ENCODE measurements at places on chromosomes 12 and 14. TPM values are rescaled to one million over a fixed set of nuclear protein-coding genes. Genes with fewer than 3 reads are reported as not detected.
A peak's percentile ranks its signal among the peaks of the same experiment; 100 is the strongest.

GLIPR1L1 gene
- not detected for polyA plus RNA-seq

- no peak for DNase-seq
Observed at GRCh38 chr12:105539735-105540134, 209.2 kb downstream of the C12orf75 start.

DNA sequence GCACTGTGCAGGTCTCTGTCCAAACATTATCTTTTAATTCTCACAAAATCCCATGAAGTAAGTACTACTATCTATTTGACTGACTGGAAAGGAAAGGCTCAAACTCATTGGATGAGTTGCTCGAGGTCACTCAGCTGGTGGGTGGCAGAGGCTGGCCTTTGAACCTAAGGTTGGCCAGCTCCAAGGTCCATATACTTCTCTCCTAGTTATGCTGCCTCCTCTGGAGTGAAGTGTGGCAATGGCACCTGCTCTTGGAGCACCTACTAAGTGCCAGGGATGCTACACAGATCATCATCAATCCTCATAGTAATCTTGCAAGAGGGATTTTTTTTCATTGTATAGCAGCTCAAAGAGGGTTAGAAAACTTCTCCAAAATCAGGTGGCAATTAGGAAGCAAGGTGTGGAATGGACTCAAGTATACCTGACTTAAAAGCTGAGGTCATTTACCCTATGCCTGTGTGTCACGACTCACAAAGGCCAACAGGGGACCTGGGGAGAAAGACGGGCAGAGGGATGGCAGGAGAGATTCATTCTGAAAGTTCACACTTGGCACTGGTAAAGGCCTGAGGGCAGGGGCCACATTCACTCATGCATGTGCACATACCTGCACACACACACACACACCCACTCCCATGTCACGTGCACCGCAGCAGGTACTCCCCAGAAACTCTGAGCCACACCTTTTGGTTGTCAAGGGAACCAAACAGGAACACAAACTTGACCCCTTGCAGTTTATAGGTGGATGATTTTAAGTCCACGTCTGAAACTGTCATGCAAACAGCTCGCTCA, 146.4 kb downstream of the FOXN3 start:
- DNase-seq: no peak

GRCh38 chr14:101408077-101408831, 153.0 kb upstream of the DIO3 start:
- DNase-seq: no peak

DNA sequence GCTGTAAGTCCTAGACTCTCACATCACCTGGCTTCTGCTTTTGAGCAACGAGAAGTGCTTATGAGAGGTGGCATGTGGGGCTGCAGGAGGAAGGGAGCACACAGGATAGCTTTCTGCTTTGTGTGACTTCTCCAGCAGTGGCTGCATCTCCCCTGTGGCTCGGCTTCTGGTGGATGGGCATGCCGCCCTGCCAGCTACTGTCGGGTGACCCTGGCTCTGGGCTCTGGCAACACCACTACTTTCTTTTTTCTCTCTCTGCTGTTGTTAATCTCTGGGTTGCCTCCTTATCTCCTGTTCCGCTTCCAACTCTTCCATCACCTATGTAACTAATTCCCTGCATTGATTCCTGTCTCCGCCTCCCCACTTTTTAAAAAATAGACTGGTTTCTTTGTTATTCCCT, 209.1 kb upstream of the DAAM1 start:
- DNase-seq: no peak

GRCh38 chr12:107144990-107145389, 51.6 kb upstream of the CRY1 start:
- no peak for DNase-seq

- peak; percentile 86 for DNase-seq
Observed at GRCh38 chr12:104588047-104588920, 131.5 kb downstream of the CHST11 start.

DNA sequence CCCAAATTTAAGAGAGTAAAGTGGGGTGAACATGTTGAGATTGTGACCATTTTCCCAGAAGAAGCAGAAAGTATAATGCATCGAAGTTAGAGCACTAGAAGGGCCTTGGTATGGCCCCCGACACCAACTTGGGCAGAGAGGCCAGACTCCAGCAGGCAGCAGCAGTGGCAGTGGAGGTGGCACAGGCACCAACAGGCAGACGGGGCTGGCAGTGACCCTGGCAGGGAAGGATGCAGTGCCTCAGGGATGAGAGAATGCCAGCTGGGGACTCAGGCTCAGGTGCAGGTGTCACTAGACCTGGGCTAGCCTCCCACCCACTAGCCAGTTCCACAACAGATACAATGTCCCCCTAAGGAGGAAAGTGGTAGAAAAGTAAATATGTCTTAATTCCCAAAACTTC, 27.7 kb upstream of the AMIGO2 start:
- DNase-seq: no peak

DNA sequence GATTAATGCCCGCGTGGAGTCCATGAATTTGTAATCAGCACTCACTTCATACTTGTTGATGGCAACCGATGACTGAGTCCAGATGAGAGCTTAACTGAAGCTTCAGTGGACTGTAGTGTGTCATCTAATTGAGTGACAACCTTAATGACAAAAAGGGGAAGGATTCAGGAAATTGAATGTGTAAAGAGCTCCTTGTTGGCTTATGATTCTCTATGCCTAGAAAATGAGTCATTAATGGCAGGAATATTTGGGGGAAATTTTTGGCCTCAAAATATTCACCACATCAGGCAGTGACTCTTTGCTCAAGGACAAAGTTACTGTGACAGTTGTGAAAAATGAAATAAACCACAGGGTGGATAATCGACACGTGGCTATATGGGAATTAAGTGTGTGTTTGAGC, 55.3 kb upstream of the STON2 start:
- no peak for DNase-seq

ACSM4 gene
- not detected for polyA plus RNA-seq

SLC17A8 gene
- not detected for polyA plus RNA-seq

GRIP1 gene
- polyA plus RNA-seq: 2.3 TPM

GRCh38 chr12:90262251-90262650, 553.6 kb upstream of the ATP2B1 start:
- DNase-seq: peak; percentile 27

IL22 gene
- not detected for polyA plus RNA-seq

- no peak for DNase-seq
Observed at GRCh38 chr12:132278401-132279183, 50.8 kb downstream of the GALNT9 start.

DNA sequence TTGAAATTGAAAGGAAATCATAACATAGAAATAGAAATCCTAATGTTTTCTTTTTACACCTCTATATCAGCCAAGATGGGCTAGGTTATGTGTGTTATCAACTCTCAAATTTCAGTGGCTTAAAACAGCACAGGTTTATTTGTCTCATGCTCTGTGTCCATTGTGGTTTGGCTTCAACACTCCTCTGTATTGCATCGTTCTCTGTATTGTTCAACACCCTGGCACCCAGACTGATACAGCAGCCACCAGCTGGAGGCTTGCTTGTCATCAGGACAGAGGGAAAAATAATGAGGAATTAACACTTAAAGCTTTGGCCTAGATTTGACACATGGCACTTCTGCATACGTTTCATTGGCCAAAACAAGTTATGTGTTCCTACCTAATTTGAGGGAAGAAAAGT, 234.2 kb upstream of the ARHGAP5 start:
- no peak for DNase-seq

- DNase-seq: no peak
Observed at GRCh38 chr14:69240527-69241173, 19.3 kb upstream of the GALNT16 start.

PTGER2 gene
- 0.51 TPM for polyA plus RNA-seq

DNA sequence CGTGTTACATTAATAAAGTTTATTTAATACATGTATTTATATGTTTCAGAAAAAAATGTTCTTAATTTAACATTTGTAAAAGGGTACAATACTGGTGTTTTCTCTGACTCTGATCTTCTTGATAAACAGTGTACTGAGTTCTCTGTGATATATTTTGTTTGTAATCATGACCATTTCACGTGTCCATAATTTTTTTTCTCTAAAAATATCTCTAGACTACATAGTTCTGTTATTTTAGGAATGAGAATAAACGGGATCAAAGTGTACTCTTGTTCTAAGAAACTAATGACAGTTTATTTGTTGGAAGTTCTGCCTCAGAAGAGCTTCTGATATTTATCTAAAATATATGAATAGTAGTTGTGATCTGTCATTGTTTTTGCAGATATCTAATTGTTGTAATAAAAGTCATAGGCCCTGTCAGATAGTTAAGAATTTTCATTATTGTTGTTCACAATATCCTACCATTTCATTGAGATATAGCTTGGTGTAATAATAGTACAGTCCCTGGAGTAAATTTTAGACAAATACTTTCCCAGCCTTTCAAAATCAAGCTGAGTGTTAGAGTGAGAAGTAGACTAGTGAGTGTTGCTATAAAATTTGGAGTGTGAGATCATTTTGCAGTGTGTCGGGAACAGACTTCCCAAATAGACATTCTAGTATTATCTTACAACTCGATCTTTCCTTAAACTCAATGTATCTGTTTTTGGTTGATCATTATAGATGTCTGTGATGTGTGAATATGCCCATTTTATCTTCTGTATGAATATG, 86.2 kb downstream of the ERC1 start:
- DNase-seq: no peak

IL23A gene
- 0.31 TPM for polyA plus RNA-seq

EP400 gene
- polyA plus RNA-seq: 15.2 TPM

NINJ2 gene
- 0.70 TPM for polyA plus RNA-seq

DNA sequence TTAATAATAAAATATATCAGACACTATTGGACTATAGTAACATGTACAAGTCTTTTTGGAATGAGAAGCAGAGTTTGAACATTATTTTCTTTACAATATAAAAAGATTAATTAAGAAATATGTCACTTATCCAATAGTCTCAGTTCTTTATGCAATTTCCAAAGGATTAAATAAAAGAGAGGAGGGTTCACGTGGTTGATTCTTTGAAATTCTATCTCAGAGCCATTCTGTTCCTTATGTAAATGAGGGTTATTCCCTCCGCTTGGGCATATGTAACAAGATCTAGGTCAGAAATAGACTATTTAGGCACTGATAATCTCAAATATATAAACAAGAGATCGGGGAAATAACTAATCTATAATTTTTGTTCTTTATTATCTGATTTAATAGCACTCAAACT, 2.1 kb upstream of the TUBA1A start:
- no peak for DNase-seq

SIX4 gene
- polyA plus RNA-seq: 2.3 TPM

GRCh38 chr14:99382071-99382470, 98.6 kb downstream of the SETD3 start:
- no peak for DNase-seq

PTGDR gene
- polyA plus RNA-seq: not detected

PZP gene
- polyA plus RNA-seq: not detected

- no peak for DNase-seq
Observed at GRCh38 chr14:74975059-74975810, 19.8 kb upstream of the PGF start.

DNA sequence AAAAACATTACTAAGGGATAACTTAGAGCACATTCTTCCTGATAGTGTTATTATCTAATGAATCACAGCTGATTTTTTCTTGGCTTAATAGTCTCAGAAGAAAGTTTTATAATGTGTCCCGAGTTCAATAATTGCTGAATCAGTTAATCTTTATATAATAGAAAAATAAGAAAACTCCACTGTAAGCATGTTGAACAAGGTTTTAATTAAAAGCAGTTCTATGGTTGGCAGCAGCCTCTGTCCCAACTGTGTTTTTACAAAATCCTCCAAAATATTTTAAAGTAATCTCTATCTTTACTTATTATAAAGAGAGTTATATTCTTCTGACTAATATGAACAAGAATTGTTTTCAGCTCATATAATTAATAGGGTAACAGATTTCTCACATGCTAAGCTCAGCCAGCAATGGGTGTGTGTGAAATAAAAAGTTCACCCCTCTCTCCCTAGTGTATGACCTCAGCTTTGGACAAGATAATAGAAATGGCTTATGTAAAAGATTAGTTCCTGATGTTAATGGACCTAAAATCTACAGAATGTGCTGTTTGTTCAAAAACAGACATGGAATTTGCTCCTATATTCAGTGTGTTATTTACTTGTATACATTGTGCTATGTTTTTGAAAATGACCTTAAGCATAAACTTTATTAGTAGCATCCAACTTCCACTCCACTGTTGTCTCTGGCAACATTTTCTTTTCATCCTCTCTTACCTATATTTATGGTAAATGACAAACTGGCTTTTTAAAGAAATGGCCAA, 67.1 kb upstream of the DCN start:
- no peak for DNase-seq

CLBA1 gene
- polyA plus RNA-seq: 12.5 TPM

GRCh38 chr12:101743724-101744472, 4.6 kb upstream of the SYCP3 start:
- no peak for DNase-seq

PAX9 gene
- polyA plus RNA-seq: 0.66 TPM

DNA sequence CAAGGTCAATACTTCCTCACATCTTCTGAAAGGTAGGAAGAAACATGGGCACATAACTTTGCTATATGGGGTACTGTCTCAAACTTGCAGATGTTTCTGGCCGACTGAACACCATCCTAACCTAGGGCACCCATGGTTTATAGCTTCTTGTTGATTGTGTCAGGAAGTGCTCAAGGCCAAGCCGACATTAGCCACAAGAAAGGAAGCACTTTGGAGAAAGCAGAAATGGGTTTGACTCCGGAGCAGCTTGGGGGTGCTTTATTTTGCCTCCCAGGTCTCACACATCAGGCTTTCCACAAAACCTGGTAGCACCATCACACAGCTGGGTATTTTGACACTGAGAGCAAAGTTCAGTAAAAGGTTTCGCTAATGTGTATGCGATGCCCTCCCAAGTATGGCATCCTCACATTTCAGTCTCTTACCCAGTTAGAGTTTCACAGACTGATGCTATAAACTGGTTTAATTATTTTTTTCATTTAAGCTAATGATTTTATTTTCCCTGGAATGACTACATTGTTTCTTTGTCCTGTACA, 25.2 kb upstream of the BHLHE41 start:
- no peak for DNase-seq

FAIM2 gene
- not detected for polyA plus RNA-seq

DNA sequence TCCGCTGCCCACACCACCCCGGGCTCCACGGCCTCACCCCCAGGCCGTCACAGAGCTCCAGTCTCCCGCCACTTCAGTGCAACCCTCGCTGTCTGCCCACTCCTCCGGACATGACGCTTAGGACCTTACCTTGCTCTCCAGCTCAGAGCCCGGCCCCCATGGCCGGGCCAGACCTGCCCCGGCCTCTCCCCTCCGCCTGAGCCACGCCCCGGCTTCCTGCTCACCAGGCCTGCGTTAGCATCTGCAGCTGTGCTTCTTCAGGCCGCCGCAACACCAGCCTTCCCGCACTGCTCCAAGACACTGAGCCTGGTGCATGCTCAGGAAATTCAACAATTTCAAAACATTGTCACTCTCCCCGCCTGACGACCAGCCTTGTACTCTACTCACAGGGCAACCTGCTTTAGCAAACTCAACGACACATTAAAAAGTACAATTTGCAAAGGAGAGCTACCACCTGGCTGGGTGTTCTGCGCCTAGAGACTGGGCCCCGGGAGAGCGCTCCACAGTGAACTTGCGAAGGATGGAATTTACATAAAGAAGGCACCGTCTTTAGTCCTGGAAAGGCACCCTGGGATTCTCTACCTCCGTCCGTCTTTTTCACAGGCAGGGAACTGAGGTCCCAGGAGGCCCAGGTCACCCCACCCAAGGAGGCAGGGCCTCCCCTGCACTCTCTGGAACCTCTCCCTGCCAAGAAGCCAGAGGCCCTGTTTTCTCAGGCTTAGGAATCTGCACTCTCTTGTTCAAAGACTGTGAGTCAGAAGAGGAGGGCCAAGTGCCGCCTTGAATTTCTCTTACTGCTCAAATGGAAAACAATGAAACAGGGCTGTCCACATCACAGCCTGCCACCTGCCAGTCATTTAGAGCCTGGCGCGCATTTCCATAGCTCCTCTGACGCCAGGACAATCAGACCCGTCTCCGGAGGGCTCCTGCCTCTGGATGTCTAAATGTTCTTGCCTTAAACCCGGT, 51.3 kb downstream of the STX2 start:
- no peak for DNase-seq
